ENCODE measurements at places on chromosomes 1 and 21.
A peak's percentile ranks its signal among the peaks of the same experiment; 100 is the strongest.

GRCh38 chr1:14298806-14299205 lies 299.7 kb upstream of the KAZN start:
- DNase-seq: no peak

GRCh38 chr1:185045814-185046492 lies 595 bp downstream of the RNF2 start:
- peak; percentile 35 for DNase-seq

GRCh38 chr1:206573762-206574161 lies 38.5 kb downstream of the EIF2D start:
- no peak for DNase-seq

DNA sequence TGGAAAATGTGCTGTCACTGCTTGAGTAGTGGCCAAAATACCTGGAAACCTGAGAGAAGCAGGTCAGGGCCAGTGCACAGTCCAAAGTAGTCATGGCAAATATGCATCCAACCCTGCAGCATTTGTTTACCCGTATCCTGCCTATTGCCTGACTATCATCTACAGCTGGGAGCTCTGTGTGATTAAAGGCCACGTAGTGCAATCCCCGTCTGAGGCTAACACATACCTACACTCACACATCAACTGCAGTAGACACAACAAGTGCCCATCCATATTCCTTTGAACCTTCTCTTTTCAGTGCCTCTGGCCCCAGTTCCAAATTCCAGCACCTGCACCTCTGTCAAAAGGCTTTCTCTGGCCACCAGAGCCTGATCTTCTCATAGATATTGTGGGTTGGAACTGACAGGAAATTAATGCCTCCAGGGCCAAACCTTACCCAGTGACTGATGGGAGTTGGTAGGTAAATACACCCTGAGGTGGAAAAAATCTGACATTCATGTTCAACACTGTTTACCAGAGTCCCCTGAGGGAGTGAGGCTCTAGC lies 383.0 kb downstream of the SETD4 start:
- DNase-seq: no peak

GRCh38 chr1:181669246-181669645 lies 185.9 kb downstream of the CACNA1E start:
- peak; percentile 12 for DNase-seq

GRCh38 chr21:38847556-38847955 lies 41.8 kb downstream of the ETS2 start:
- no peak for DNase-seq

- DNase-seq: peak; percentile 98
Observed at GRCh38 chr1:32759997-32760623, 57.0 kb downstream of the YARS1 start.

DNA sequence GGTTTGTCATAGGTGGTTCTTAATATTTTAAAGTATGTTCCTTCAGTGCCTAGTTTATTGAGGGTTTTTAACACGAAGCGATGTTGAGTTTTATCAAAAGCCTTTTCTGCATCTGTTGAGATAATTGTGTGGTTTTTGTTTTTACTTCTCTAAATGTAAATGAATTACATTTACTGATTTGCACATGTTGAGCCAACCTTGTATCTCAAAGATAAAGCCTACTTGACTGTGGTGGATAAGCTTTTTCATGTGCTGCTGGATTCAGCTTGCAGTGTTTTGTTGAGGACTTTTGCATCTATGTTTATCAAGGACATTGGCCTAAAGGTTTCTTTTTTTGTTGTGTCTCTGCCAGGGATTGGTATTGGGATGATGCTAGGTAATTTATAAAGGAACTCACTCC lies 142.5 kb downstream of the PRDM2 start:
- DNase-seq: no peak

GRCh38 chr1:9426291-9426711 lies 113.0 kb upstream of the SLC25A33 start:
- DNase-seq: no peak

GRCh38 chr1:112296908-112297307 lies 99.1 kb upstream of the CTTNBP2NL start:
- DNase-seq: no peak
